ENCODE measurements at places on chromosomes 2 and 18.

GRCh38 chr2:238498188-238498587, 71.5 kb downstream of the ASB1 start:
- no peak for DNase-seq

DNA sequence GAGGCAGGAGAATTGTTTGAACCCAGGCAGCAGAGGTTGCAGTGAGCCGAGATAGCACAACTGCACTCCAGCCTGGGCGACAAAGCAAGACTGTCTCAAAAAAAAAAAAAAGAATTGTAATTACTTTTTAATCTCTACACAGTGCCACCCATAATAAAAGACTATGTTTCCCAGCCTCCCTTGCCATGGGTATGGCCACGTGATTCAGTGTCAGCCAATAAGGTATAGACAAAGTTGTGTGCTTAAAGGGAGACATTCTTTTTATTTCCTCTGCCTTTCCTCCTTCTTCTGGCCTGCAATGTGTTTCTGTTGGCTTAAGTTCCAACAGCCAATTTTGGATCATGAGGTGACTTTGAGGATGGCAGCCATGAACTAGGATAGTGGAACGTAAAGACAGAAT, 406.9 kb downstream of the LNPK start:
- DNase-seq = no peak

DNA sequence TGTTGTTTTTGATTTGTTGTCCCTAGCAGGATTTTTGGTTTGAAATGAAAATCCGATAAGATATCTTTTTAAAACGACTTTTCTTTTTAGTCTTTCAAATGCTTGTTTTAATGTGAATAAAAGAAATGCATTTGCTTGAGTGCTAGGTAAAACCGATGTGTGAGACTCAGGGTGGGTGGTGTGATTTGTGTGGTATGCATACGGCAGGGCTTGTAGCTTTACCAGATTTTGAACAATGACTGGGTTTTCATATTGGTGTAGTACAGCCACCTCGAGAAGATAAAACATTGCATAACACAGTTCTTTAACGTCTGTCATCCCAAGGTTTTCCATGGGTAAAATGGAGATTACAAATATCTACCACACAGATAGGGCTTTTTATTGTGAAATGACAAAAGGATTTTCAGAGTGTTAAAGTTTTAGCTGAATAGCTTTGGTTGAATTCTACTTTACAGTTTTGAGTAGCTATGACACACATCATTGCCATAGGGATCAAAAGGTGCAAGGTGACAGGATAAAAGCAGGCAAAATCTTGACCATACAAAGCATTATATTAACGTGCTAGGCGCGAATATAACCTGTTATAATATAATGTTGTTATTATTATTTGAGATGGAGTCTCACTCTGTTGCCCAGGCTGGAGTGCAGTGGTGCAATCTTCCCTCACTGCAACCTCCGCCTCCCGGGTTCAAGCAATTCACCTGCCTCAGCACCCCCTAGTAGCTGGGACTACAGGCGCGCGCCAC, 824 bp upstream of the ZNF638 start:
- no peak for DNase-seq

DNA sequence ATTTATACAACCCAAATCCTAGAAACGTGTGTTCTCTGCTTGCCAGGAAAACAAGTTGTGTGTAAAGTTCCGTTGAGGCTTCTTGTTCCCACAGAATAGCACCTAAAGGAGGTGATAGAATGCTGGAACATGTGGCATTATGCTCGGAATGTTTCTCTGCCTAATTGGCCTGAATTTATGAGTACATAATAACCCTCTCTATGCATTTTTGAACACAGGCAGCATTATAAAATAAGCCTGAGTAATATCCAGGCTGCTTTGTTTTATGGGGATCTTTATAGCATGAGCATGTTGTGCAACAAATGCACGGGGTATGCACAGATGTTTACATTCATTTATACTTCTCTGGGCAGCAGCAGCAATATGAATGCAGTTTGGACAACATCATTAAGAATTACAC, 385.7 kb downstream of the MBD2 start:
- DNase-seq = no peak

DNA sequence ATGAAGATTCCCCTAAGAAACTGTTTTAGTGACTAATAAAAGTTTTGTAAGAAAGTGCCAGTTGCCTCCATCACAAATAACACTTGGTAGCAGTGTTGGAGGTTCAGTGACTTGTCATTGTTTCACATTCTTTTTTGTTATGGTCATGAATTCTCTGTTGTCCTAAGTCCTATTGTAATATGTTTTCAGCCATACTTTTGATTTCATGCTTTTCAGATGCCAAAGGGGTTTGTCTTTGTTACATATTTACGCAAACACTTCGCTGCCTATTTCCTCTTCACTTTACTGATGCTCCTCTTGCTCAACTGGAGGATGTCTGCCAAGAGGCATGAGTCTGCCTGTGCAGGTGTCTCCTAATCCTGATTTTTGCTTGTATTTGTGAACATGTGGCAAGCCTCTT, 66.6 kb downstream of the PHLPP1 start:
- DNase-seq = no peak

GRCh38 chr18:4369705-4370104, 85.4 kb downstream of the DLGAP1 start:
- DNase-seq = no peak

DNA sequence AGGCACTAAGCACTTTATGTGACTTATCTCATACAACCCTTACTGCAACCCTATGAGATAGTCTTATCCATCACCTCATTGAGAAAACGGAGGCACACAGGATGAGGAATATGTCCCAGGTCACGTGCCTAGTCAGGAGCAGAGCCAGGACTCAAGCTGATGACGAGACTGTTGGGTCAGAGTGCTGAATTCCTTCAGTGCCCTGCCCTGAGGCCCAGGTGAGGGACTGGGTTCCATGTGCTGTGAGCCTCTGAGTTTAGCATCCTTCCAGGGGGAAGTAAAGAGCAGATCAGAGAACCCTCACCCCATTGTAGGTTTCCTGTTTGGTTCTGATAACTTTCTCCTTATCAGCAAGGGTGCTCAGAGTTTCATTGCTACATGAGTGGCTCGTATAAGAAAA, 11.7 kb upstream of the EDAR start:
- DNase-seq = no peak

DNA sequence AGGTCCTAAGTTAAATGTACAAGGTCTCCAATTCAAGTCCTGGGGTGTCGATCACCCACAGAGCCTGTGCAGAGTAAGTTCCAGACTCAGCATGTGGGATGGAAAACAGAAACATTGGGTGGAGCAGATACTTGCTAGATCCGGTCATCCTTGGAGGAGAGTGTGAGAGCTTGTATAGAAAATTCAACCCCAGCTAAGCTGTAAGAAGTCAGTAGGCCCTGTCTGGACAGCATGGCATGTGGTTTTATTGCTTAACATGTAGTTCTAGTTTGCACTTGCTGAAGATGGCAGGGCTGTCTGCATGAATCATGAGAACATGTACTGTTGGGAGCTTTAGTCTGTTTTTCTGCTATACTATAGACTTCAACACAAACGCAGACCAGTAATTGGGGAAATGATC, 189.6 kb upstream of the RMP24 start:
- no peak for DNase-seq

DNA sequence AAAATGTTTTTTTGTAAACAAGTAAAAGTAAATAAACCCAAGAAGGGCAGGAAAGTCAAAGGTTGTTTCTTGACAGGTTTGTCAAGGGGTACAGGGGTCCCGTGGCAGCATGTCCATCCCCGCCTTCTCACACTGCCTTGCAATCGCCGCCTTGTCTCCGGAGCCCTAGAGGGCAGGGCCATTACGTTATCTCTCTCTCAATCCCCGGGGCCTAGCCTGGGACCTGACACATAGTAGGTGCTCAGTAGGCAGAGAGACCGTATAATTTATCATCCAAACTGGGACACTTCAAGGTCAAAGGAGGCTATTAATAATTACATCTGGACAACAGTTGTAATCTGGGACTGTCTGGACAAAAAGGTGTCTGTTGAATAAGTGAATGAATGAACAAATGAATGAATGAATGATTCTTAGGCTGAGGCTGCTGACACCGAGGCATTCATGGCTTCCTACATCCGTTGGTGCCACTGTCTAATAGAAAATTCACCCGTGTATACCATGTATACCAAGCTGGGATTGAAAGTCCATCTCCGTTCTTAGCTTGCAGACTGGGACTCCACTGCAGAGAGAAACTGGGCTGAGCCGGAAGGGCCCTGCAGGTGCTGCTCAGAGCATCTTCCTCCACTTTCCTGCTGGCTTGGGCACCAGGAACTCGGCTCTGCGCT, 44.8 kb upstream of the PLB1 start:
- DNase-seq = no peak

- DNase-seq = no peak
Observed at GRCh38 chr18:5419601-5420000, 124.1 kb upstream of the ZBTB14 start.

- no peak for DNase-seq
Observed at GRCh38 chr2:20071397-20072383, 20.3 kb upstream of the LAPTM4A start.

DNA sequence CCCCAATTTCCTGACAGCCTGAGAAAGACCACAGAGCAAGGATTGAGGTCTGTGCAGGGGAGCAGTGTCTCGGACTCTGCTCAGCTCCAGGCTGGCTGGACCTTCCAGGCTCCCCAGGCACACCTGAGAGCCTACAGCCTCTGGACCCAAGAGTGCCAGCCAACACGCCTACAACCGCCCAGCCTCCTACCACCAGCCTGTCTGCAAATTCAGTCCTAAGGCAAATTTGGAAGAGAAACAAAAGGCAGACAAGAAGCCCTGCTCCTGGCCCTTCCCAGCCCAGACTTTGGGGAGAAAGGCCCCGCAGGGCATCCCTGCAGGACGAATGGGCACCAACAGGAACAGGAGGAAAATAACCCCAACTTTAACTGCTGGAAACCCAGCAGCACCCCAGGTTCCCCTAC, 1.9 kb downstream of the HS6ST1 start:
- peak; percentile 10 for DNase-seq

GRCh38 chr18:52682260-52682659, 342.3 kb downstream of the DCC start:
- no peak for DNase-seq

DNA sequence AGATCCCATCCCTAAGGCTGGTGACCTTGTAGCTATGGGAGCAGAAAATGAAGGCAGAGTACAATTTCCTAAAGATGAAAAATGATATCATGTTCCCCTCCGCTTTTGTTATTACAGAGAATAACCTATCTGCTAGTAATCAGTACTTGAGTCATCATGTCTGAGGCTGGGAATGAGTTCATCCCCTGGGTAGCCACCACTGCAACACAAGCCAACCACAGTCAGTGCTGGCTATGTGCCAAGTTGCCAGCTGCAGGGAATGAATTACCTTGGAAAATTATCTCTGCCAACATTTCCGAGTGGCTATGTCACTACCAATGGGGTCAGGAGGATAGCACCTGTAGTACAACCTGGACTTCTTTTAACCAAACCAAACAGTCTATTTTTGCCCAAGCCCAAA, 1094.7 kb upstream of the DDX18 start:
- DNase-seq = no peak

GRCh38 chr2:14011190-14011589, 621.3 kb upstream of the LRATD1 start:
- DNase-seq = no peak

GRCh38 chr2:215880970-215881369, 132.4 kb downstream of the MREG start:
- DNase-seq = no peak

DNA sequence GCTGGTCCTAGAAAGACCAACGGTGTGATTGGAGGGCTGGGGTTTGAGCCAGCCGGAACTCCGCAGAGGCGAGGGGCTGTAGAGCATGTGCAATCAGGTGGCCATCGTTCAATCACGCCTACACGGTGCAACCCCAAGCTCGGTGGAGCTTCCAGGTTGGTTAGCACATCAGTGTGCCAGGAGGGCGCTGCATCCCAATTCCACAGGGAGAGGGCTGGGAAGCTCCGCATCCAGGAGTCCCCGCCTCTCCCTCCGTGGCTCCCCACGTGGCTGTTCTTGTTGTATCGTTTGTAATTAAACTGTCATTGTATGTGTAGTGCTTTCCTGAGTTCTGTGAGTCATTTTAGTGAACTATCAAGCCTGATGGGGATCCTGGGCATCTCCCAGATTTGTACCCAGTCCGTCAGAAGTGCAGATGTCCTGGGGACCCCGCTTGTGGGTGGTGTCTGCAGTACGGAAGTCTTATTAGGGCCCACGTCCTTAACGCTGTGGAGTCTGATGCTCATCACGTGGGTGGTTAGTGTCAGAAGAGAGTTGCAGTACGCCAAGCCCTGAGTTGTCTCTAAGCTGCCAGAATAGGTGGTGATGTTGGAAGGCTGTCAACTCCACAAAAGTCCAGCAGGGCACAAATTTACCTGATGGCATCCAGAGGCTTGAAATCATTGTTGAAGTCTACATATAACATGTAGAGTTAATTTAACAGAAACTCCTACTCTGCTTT, 20.6 kb upstream of the AMMECR1L start:
- DNase-seq = no peak

GRCh38 chr2:238145851-238146250, 7.4 kb downstream of the KLHL30 start:
- no peak for DNase-seq

DNA sequence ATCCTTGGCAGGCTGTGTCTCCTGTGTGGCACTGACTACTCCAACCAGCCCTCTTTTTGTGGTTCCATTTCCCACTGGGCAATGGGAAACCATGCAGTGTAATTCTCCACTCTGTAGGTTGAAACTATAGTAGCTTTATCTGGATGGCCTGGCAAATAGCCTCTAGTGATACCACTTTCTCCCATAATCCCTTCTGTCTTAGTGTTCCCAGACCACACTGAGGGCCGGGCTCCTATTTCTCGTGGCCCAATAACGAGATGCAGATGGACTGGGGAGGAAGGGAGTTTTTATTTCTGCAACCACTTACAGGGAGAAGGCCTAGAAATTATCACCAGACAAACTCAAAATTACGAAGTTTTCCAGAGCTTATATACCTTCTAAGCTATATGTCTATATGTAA, 24.7 kb downstream of the SKA1 start:
- no peak for DNase-seq

DNA sequence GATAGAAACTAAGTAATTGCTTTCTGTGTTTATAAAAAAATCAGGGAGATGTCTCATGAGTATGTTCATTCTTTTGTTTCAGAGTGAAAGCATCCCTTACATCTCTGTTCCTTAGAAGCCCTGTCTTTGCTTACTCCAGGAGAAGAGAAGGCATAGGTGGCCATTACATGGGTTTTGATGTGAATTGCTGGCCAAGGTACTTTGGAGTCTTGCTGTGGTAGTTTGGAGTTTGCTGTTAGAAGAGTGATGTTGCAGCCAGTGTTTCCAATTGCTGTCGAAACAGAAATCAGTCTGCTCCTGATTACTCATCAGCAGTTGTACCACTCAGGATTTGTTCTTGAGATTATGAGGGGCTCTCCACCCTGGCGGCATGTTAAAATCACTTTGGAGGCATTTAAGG, 97.8 kb upstream of the KLHL14 start:
- no peak for DNase-seq

GRCh38 chr2:25787020-25787419, 91.3 kb downstream of the ASXL2 start:
- DNase-seq = no peak

DNA sequence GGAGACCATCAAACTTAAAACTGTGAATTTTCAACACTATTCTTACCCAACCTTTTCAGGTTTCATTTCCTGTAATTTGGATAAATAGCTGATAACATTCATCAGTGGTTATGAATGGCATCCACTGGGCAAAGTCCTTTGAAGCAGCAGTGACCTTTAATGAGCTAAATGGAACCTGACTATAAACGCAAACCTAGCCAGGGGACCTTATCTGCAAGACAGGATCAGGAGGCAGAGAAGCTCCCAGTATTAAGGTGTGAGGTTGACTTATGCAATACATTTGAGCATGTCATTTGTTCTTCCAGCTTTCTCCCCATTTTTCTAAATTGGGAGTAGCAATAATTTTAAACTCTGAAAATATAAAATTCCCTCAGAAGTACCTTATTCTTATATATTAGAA, 38.4 kb downstream of the CREG2 start:
- no peak for DNase-seq

GRCh38 chr2:168767258-168767657, 35.2 kb upstream of the NOSTRIN start:
- no peak for DNase-seq

Data from CD4-positive, alpha-beta T cell treated with Interleukin-4 for 1 hour (primary cell).